ENCODE measurements at places on chromosomes 3 and 15.
A peak's percentile ranks its signal among the peaks of the same experiment; 100 is the strongest.

- DNase-seq: no peak
Measured at GRCh38 chr3:46742992-46743585, 25.4 kb upstream of the PRSS50 start.

DNA sequence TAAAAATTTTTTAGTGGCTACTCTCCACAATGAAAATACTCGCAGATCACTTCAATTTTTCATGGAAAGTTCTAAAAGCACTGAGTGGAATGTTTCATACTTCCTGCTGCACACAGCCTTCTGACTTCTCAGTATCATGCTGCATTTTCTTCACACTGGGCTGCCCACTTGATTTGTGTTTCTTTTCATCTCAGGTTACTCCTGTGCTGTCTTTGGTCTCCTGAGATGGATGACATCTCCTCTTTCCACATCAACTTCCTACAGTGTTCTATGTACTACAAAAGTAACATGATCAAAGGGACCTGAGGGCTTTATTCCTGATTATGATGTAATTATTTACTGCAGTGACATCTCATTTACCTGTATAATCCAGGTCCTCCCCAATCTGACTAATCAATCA is 927.7 kb downstream of the ROBO2 start:
- DNase-seq: no peak

GRCh38 chr3:149448331-149448831 is 26.1 kb upstream of the TM4SF4 start:
- no peak for DNase-seq

GRCh38 chr15:52115598-52116427 is 3.2 kb upstream of the BCL2L10 start:
- no peak for DNase-seq

DNA sequence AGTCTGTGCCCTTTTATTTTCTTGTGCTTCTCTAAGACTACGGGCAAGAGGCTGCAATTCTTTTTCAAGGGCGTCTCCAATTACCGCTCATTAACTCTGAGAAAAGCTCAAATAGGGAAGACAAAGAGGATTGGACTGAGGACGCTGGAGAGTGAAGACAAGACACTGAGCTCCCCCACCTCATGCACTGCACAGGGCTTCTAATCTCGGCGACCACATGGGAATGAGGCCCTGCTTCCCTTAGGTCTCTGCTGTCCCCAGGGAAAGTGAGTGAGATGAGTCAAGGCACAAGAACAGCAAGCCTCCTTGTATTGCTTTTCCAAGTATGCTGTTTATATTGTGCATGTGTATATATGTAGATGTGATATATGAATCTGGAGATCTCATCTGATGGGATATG is 392.2 kb upstream of the CFAP20DC start:
- no peak for DNase-seq

DNA sequence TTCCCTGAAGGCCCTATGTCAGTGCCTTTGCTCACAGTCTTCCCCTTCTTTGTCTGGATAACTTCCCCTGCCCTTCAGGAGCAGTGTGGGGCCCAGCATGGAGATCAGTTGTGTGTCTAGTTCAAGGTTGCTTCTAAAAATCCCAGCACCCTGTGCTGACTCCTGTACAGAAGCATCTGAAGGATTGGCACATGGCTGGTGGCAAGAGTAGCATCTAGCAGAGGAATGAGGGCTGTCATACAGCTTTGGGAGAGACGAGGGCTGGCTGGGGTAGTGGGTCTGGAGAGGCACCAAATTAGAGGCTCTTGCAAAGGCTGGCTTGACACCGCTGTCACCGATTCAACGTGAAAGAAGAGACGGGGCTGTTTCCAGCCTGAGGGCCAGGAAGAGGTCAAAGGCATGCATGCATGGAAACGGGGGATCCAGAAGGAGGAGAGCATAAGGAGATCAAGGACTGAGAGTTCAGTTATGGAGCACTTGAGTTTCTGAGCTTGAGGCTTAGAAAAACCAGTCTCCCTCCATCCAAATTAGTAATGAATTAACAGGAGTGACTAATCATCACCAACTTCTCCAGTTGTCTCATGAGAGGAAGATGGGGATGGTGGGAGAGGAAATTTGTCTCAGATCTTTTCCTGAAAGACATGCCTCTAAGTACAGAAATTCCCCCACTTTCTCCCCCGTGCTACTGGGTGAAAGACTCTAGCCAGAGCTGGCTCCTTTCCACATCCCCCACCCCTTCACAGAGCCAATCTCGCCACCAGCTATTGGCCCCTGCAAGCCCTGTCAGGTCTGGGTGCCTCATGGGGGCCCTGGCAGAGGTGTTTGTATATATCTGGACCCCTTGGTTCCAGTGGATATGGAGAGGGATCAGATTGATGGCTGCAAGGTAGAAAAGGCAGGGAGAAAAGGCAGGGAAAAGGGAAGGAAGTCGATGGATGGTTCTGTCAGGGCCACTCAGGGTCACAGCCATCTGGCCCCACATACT is 45.9 kb downstream of the SLCO2A1 start:
- no peak for DNase-seq

GRCh38 chr3:188343894-188344293 is 189.9 kb downstream of the LPP start:
- DNase-seq: no peak

- peak; percentile 7 for DNase-seq
Measured at GRCh38 chr3:126540951-126541627, 17.1 kb downstream of the CHST13 start.

DNA sequence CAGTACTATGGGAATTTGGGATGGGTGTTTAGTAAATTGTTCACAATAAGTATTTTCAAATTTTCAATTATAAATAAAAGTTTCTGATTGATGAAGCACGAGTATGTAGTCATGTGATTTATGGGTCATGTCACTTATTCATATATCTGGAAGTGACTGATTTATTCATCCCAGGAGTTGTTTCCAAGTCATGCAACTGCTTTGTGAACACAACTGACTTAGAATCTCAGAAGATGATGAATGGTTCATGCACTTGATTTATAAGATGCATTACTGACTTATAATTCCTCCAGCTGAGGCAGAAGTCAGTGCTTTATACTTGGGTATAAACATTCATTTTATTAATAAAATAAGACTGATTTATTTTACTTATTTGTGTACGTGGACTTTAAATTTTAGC is 137.8 kb upstream of the CBLB start:
- DNase-seq: no peak

- DNase-seq: no peak
Measured at GRCh38 chr15:78775472-78775871, 35.8 kb downstream of the ADAMTS7 start.

GRCh38 chr15:34065261-34065660 is 26.3 kb upstream of the AVEN start:
- DNase-seq: no peak

DNA sequence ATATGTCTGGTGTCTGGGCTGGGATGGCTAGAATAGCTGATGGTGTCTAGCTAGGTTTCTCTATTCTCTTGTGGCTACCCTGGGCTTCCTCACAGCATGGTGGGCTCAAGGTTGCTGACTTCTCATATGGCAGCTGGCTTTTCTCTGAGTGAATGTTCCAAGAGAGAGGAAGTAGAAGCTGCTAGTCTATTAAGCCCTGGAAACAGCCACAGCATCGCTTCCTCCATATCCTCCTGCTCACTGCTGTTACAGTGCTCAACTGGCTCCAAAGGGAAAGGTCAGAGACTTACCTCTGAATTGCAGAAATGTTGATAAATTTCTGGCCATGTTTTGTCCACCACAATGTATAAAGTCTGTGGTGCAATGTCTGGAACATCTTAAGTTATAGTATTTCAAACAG is 299.9 kb upstream of the ADAMTS9 start:
- DNase-seq: no peak

GRCh38 chr3:42745776-42746454 is 27.1 kb downstream of the CCDC13 start:
- DNase-seq: no peak

DNA sequence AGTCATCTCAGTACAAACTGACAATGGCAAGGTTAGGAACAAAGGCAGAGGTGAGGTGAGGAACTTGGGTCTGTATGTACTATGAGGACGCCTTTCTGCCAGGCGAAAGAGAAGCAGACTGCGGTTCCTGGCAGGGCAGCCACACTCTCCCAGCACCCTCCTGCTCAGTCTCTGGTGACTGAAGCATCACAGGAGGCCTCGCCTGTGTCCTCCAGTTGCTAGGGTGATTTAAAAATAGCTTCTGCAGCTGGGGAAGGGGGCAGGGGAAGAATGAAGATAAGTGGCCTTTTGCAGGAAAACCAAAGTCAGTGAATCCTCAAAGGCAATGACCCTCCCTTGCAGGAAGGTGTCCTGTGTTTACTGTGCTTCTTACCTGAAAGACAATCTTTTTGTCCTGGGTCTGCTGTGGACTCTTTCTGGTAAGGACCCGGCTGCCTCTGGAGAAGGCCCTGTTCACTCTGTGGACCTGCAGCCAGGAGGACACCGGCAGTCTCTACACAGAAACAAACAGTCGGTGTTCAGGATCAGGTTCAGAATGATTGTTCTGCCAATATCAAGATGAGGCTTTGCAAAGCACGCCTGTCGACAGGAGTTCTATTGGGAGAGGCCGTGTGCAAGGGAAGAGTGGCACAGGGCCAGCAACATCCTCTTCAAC is 65.7 kb upstream of the DGKG start:
- no peak for DNase-seq

GRCh38 chr3:179750720-179751328 is 98.0 kb downstream of the USP13 start:
- no peak for DNase-seq

GRCh38 chr3:24773798-24774197 is 279.1 kb upstream of the THRB start:
- peak; percentile 77 for DNase-seq

DNA sequence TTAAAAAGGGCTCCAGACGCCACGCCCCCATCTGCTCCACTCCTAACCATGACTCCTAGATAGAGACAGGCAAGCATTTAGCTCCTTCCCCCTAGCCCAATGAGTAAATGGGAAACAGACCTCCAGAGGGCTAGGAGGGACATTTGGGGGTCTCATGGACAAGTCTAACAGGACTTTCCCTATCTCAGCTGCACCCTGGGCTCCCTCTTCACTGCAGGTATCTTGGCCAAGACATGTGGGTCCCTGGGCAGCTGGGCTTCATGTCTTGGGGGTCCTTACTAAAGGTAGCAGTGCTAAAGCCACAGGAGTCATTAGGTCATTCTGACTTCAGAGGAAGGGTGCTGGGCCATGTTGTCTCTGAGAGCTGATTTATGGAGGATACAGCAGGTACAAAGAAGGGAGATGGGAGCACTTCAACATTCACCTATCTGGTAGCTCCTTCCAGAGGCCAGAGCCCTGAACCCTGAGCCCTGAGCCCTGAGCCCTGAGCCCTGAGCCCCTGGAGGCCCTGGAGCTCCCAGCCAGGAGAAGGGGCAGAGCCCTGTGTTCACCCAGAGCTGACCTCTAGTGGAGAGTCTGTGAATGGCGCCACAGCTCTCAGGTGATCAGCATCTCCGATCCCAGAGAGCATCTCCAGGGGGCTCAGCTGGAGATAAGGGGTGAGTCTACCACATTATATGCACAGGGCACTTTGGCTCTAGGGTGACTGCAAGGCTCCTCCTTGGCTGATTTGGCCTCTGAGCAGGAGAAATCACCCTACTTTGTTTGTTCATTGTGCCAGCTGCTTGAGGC is 40.1 kb upstream of the EPHB1 start:
- peak; percentile 85 for DNase-seq
